OCI-M1 (cell line): ENCODE measurements at places on chromosomes 5 and 9.

DNA sequence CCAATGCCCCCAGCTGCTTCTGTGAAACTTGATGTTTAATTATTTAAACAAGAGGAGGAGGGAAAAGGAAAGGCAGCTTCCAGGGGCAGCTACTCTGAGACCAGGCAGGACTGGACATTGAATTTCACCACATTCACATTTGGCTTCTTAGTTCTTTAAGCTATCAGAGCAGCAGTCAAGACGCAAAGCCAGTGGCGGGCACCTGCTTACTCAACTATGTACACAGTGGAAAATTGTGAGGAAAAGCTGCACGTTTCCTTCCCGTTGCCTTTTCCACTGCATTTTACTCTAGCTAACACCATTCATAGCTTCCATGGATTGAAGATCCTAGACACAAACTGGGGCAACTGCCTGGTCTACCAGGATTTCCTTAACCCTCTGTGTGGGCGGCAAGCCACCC, 200.3 kb downstream of the ERCC6L2 start:
- DNase-seq = no peak

- DNase-seq = no peak
Observed at GRCh38 chr5:103247118-103247517, 11.4 kb upstream of the MACIR start.

DNA sequence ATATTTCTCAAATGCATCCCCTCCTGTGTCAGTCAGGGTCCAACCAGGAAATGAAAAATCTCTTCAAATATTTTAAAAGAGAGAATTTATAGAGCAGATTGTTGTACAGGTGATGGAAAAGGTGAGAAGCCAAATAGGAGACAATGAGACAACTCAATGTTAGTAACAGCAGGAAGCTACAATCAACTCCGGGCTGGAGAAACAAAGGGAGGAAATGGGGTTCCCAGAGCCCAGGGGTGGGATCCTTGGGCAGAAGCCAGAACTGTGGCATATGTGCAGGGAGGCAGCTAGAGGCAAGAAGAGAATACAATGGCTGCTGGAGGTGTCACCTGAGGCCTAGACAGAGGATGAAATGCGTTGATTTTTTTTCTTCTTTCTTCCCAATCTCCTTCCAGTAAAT, 361.8 kb upstream of the ACTBL2 start:
- DNase-seq = no peak

DNA sequence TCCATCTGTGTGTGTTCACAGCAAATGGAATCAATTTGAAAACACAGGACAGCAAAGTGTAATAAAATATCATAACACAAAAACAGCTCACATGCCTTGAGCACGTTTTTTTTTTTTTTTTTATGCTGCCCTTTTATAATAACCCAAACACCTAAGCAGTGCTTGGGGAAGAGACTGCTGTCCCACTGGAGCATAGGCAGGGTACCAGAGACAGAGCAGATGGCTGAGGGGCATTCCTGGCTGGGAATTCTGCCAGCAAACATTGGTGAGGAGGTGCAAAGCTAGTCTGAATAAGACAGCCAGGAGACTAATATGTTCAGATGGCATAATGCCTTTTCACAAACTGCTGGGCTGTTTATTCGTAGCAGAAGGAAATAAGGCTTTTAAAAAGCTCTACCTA, 58.1 kb upstream of the SV2C start:
- DNase-seq = no peak

GRCh38 chr5:100909034-100909433, 6.0 kb upstream of the ST8SIA4 start:
- no peak for DNase-seq

- peak; percentile 92 for DNase-seq
Observed at GRCh38 chr9:127388037-127388855, 8.7 kb upstream of the SLC2A8 start.

DNA sequence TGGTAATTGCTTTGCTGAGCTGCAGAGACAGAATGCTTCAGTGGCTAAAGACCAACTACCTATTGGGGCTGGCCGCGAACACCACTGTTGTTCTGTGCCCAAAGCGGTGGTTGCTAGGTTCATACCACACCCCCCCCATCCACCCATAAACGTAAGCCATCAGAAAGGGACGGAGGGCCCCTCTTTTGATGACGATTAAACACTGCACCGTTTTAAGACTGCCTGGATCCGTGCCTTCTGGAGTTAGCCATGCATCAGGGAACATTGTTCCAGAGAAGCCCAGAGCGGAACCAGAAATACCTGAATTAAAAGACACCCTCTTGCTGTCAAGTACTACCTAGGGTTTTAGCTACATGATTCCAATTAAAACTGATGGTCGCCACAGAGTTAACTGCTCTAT, 369.1 kb upstream of the DAP start:
- no peak for DNase-seq

DNA sequence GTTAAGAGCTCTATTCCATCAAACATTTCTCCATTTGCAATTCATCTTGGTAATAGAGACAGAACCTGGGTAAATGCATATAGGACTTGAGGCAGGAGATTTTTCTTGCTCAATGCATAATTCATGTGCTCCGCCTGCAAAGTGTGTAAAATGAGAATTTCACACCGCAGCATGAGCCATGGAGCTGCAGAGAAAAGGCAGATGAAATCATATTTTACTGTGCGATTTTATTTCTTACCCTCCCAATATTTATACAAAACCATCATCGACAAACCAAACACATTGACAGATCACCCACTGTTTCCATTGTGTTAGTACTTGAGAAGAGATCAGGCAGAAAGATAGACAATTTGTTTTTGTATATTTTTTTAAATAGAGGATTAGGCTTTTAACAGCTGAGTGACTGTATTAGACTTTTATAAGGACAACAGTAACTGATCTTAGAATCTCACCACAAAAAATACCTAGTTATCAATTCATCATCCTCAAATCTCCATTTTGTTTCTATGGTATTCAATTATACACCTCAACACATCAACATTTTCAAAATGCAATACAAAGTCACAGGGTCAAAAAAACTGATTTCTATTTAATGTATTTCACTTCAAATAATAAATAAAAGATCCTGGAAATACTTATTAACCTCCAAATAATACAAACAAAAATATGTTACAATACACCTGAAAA, 191.1 kb downstream of the AP3B1 start:
- no peak for DNase-seq

GRCh38 chr5:112248623-112249022, 170.5 kb downstream of the EPB41L4A start:
- DNase-seq = no peak

DNA sequence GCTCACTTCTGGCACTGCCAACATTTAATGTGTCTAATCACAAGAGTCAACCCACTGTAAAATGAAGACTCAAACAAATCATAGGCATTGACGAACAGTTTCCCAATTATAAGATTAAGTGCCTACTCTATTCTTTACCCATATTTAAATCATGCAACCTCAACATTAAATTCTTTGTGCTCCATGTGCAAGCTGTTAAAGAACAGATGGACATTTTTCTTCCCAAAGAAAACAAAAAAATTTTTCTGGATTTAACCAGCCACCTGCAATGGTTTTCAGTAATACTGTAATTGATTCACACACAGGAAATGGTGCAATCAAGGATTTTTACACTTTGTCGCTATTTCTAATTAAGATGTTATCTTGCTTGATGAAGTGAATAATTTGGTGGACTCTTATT, 3.6 kb downstream of the HNRNPK start:
- no peak for DNase-seq

GRCh38 chr5:153212471-153212870, 278.0 kb upstream of the GRIA1 start:
- no peak for DNase-seq

DNA sequence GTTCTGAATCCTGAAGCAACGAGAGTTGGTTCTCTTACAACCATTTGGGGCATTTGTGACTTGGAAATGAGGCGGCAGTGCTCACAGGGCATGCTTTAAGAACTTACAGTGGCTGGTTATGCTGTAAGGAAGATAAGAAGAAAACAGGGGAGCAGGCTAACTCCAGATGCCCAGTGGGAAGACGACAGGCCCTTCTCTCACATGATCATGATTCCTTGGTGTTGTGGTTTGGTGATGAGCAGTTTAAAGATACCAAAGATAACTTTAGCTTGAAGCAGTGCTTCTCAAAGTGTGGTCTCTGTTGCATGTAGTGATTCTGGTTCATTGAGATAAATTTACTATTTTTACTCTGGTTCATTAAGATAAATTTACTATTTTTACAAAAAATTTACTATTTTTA, 2.6 kb upstream of the HABP4 start:
- peak; percentile 35 for DNase-seq

- DNase-seq = no peak
Observed at GRCh38 chr5:40549616-40550015, 130.1 kb upstream of the PTGER4 start.

DNA sequence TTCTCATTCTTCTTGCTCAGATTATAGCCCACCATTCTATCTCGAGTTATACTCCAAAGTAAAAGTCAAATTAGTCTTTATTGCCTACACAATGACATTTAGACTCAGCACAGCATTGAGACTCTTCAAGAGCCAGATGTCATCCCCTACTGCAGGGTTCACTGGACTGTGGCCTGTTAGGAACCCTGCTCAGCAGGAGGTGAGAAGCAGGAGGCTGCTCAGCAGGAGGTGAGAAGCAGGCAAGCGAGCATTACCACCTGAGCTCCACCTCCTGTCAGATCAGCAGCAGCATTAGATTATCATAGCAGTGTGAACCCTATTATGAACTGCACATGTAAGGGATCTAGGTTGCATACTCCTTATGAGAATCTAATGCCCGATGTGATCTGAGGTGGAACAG, 12.7 kb upstream of the LIFR start:
- no peak for DNase-seq

DNA sequence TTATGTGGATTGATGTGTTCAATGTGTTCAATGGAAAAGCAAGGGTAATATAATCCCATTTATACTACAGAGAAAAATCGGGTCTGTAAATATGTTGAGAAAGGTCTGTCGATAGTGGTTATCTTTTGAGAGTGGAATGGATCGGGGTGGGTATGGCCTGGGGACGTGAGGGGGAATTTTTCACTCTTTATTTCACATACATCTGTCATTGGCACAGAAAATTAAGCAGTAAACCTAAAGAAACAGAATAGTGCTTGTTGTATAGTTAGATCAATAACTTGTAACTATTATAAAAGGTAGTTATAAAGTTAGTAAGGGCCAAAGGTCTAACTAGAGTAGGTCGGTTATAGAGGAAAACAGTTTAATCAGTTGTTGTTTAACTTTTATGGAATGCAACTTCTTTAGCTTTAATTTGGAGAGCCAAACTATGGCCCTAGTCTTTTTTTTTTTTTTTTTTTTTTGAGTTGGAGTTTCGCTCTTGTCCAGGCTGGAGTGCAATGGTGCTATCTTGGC, 66.1 kb upstream of the ABL1 start:
- no peak for DNase-seq

DNA sequence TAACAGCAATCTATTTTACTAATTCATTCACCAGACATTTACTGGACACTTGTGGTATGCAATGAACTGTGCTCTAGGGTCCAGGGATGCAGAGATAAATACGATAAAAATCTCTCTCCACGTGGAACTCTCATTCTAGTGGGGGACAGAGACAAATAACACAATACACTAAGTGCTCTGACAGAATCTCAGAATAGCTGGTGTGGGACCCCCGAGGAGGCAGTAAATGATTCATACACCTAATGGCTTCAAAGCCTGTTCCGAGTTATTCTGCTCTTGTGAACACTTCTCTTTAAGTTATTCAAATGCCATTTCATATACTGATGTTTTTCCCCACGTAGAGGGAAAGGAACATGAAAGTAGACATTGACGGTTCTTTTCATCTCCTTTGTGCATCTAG, 302.0 kb upstream of the PDE4D start:
- no peak for DNase-seq

DNA sequence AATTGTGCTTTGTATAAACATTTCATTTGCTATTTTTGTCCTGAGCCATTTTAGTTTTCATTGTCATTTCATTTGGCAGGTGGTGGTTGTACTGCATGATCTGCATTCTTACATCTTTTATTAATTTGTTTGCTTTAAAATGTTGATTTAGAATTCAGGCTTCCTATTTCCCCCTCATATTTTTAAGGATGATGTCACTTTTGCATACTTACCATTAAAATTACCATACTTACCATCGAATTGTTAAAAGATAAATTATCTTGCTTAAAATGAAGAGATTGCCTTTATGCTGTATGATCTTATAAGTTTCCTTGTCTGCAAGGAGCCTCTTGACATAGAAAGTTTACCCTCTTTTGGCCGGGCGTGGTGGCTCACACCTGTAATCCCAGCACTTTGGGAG, 31.1 kb downstream of the DIMT1 start:
- no peak for DNase-seq

DNA sequence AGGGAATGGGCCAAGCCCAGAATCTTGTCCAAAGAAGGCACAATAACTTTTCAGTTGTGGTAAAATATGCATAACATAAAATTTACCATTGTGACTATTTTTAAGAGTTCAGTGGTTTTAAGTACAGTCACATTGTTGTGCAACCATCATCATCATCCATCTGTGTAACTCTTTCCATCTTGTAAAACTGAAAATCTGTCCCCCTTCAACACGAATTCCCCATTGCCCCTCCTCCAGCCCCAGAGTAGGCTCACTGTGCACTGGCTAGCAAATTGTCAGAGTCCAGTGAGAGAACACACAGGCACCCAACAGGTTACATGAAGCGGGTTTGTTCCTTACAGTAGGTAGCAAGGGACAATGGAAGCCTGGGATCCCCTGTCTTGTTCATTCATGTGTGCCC, 13.7 kb downstream of the BARX1 start:
- DNase-seq = no peak

- DNase-seq = no peak
Observed at GRCh38 chr9:35858458-35858857, 11.7 kb downstream of the OR13J1 start.

DNA sequence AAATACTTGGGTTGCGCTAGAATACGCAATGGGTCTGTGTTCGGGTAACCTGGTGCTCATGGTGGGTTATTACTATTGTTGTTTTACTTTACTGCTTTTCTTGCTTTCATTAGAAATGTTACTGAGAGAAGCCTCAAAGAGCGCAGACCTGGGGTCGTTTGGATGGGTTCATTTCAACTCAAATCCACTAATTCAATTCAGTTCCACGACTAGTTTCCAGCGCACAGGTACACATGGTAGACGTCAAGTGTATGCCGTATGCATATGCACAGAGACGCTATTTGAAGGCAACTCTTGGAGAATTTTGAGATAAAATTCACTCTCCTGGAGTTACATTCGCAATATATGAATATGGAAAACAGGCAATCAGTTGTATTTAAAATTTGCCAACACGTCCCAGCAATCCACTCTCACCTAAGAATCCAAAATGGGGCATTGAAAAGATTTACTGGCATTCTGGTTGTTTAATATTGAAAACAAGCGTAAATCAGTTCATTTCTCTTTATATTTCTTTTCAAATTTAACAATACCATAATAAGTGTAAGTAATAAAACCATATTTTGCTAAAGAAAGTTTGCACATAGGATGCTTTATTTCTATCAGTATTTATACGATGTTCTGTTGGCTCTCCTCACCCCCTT, 4.4 kb upstream of the PAX5 start:
- no peak for DNase-seq
